ENCODE measurements at places on chromosomes 6 and 20.
A peak's percentile ranks its signal among the peaks of the same experiment; 100 is the strongest.

DNA sequence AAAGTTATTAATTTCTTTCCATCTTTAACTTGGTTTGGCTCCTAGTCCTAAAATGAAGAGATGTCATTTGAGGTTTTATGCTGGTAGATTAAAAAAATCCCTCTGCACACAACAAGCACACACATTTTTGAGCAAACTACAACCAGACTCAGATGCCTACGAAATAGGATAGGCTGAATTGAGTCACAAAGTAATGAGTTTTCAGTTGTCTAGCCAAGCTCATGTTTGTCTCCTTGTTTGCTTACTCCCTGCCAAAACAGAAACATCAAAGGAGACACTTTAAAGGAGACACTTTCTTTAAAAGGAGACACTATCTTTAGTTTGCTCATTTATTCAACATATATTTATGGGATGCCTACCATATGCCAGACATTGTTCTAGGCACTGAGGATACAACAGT lies 56.2 kb downstream of the TPBG start:
- no peak for DNase-seq

DNA sequence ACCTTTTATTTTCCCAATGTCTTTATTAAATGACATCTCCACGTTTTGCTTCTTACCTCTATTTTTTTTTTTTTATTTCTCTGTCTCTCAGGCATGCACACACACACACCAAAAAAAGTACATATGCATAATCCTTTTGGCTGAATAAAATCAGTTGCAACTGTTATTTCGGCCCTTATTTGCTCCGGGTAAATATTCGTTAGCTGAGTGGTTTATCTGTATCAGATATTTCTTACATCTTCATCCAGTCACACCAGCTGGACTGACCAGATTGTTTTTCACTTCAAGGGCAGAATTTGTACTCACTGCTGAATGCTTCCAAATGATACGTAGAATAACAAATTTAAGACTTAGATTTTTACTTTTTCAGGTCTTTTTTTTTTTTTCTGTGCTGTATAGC lies 45.5 kb downstream of the PTPN1 start:
- DNase-seq, result no peak

DNA sequence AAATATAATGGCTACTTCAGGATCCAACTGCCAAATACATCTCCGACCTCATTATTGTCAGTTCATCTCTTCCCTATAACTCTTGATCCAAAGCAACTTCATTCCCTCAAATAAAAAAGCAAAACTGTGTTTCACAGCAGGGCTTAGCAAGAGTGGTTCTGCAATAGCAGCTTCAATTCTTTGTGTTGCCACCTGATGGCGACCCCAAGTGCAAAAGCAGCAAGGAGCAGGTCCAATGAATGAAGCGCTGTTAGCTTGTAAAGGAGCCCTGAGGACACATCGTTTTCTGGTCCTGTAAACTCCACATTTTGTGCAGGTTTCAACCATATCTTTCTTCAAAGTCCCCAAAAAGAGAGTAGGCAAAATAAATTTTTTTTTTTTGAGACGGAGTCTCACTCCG lies 19.6 kb downstream of the RTN4IP1 start:
- DNase-seq, result no peak

- peak; percentile 76 for DNase-seq
Observed at GRCh38 chr6:593139-593906, 63.6 kb downstream of the HUS1B start.

DNA sequence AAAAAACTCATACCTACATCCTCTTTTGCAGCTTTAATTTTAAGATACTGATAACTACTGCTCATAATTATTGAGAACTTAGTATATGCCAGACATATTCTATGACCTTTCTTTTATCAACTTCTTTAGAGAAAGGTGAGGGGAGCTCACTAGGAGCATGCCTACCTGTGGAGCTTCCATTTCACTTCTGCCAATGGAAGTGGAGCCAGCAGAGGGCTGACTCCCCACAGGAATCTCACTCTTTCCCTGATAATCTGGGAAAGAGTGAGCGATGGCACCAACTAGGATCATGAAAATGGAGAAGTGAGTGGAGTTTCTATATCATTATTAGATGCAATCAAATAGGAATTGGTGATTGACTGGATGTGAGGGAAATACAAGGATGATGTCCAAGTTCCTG lies 484.9 kb downstream of the LMBRD1 start:
- DNase-seq, result no peak

- DNase-seq, result no peak
Observed at GRCh38 chr20:1587781-1588532, 30.5 kb upstream of the SIRPD start.

DNA sequence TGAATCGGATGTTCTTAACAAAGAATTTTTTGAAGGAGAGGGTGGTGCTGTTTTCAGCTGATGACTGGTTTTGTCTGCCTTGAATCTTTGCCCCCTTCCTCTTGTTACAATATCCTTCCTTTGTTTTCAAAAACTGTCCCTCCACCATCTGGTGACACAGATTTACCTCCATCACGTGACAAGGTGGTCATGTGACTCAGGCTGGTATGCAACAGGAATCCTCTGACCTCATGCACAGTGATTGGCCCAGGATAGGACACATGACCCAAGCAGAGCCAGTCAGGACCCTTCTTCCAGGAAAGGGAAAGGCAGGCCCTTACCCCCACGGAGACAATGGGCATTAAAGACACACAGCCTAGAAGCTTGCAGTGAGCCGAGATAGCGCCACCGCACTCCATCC lies 84.7 kb upstream of the MC3R start:
- no peak for DNase-seq

DNA sequence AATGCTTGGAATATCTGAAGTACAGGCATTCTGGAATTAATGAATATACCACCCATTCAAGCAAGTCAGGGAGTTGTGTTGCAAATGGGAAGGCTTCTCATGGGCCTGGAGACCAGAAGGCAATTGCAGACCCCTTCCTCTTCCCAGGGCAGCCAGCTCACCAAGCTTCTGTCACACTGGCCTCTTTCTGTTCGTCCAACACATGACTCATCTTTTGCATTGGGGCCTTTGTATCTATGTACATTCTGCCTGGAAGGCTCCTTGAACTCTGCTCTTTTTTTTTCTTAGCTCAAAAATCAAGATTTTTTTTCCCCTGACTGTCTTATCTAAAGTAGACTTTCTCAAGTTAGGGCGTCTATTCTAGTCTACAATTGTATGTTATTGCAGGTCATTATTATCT lies 132.9 kb upstream of the MYLIP start:
- DNase-seq, result no peak

- DNase-seq, result no peak
Observed at GRCh38 chr6:66699385-66699784, 992.4 kb upstream of the EYS start.

- DNase-seq, result peak; percentile 11
Observed at GRCh38 chr6:38774929-38775707, 60.0 kb downstream of the DNAH8 start.

DNA sequence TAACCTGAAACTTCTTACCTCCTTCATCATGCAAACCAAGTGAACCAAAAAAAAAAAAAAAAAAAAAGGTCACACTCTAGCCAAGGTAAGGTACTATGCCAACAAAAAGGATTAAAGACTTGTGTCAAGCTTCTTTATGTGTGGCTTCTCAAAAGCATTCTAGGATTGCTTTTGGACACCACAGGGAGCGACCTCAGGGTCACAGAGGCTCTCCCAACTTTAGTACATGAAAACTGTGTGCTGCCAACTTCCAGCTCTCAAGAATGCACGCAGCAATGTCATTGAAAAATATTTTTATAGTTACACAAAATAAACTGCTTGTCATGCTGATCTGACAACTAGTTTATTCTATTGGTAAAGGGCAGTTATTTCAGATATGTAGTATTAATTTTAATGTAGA lies 243.8 kb downstream of the PLCB1 start:
- no peak for DNase-seq

- DNase-seq, result no peak
Observed at GRCh38 chr20:9574776-9575175, 60.4 kb downstream of the LAMP5 start.

GRCh38 chr20:57432862-57433491 lies 41.8 kb downstream of the RBM38 start:
- DNase-seq, result peak; percentile 81

GRCh38 chr6:7045746-7046145 lies 62.0 kb upstream of the RREB1 start:
- DNase-seq, result no peak

DNA sequence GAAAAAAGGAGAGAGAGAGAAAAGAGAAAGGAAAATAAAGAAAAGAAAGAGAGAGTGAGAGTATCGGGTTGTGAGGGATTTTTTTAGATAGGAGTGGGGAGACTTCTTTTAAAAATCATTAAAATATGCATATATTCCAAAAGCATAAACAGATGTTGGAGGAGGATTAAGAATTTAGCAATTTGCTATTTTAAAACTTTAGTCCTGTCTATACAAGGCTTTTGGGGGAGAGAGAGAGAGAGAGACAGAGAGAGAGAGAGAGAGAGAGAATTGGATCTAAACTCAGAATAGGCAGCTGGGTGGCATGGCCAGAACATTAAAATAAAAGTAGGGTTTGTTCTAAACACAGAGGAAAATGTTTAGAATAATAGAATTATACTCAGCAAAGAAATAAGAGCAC lies 72.1 kb downstream of the SOD2 start:
- no peak for DNase-seq

DNA sequence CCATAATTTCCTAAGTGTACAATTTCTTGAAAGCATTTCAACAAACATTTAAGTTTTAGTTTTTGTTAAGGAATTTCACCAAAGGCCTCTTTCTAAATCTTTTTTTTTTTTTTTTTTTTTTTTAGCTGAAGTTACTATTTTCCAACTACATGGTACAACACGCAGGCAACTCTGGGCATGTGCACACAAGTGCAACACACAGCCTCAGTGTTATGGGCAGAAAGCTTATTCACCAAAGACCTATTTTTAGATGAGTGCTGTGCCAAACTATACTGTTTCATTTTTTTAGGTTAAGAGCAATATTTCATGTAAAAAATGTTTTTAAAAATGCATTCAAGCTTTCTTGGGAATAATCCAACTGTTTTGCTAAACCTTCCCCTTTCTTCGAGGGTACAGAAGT lies 42.0 kb upstream of the MAP3K4 start:
- DNase-seq, result no peak

DNA sequence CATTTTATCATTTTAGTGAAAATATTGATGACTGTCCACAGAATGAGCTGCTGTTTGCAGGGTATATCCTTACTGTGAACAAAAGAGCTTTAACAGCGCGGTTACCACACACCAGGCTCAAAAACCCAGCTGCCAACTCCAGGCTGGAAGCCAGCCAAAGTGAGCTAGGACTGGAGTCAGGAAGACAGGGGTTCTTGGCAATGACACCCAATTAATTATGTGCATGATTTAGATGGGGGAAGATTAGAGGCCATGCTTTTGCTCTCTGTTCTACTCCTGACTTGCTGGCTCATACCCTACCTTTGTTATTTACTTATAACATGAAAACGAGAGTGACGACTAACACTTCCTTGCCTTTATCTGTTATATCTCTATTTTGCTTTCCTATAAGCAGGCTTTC lies 128.9 kb upstream of the SHLD1 start:
- DNase-seq, result no peak

- DNase-seq, result no peak
Observed at GRCh38 chr20:49568278-49569151, 578 bp upstream of the PTGIS start.

Measured in CD4-positive, alpha-beta T cell treated with Interleukin-21 for 1 hour (primary cell).